Karpas-422 (cell line): ENCODE measurements at places on chromosomes 6 and 20.

GRCh38 chr6:167807756-167808155 lies 19.0 kb upstream of the AFDN start:
- DNase-seq = no peak

GRCh38 chr6:16338577-16339264 lies 100.3 kb downstream of the GMPR start:
- peak; percentile 57 for DNase-seq

GRCh38 chr20:36066777-36067176 lies 87.8 kb upstream of the EPB41L1 start:
- no peak for DNase-seq

- DNase-seq = no peak
These were observed 222.0 kb upstream of the SGK1 start for GRCh38 chr6:134539865-134540323.

- no peak for DNase-seq
These were observed 2.9 kb downstream of the C6orf141 start for GRCh38 chr6:49553384-49553783.

- DNase-seq = no peak
These were observed 680.0 kb downstream of the RNF144B start for GRCh38 chr6:19067165-19067564.

- DNase-seq = no peak
These were observed 40.0 kb downstream of the HEBP2 start for GRCh38 chr6:138443979-138444378.

DNA sequence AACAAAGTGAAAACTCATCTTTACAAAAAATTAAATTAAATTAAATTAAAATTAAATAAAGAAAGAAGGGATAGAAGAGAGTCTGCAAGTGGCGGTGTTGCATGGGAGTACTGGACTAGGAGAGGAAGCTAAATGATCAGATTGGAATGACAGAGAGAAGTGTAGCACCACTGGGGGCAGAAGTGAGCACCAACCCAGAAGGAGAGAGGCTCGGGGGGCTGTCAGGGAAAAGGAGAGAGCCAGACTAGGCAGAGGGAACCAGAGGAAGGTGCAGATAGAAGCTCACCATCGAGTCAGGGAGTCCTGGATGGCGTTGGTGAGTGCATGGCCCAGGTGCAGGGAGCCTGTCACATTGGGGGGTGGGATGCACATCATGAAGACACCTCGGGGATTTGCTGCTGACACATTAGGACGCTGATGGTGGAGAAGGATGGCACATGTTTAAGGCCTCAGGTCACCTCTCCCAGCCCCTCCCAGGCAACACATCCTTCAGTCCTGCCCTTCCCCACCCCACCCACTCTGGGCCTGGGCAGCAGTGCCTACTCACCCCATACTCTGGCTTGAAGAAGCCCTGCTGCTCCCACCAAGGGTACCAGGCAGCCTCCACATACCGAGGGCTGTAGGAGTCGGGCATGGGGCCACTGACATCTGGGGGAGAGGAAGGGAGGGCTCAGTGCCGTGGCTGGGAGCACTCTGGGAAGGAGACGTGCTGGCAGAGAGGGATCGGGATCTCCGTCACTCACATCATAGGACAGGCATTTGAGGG lies 4.0 kb downstream of the VARS1 start:
- DNase-seq = peak; percentile 81

DNA sequence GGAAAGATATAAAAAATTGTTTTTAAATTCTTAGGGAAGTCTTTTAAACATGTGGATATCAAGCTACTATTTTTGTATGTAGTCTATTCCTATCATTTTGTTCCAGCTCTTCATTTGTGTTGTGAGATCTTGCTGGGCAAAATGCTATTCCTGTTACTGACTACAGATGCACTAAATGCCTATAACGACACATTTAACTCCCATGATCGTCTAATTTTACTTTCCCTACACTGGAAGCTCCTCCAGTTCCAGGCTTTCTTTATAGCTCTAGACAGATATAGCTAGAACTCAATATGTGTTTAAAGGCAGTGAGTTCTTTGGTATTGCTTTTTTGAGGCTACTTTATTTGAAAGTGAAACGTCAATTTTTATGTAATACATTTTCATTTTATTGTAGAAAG lies 971.5 kb upstream of the CITED2 start:
- no peak for DNase-seq

DNA sequence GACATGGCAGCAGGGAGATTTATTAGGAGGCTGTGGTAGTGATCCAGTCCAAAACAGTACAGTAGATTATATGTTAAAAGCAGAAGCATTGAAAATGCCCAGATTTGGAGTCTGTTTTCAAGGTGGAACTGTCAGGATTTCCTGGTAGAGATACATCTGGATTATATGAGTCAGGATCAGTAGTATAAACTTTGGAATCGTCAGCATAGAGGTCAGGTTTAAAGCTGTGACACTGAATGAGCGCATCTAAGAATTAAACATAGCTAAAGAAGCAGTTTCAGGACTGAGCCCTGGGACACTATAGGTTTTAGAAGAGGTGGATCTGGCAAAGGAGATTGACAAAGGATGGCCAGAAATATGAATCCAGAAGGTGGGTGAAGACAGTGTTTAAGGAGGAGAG lies 60.4 kb downstream of the RNF144B start:
- DNase-seq = no peak

- no peak for DNase-seq
These were observed 670 bp downstream of the NCOA5 start for GRCh38 chr20:46089167-46089416.

DNA sequence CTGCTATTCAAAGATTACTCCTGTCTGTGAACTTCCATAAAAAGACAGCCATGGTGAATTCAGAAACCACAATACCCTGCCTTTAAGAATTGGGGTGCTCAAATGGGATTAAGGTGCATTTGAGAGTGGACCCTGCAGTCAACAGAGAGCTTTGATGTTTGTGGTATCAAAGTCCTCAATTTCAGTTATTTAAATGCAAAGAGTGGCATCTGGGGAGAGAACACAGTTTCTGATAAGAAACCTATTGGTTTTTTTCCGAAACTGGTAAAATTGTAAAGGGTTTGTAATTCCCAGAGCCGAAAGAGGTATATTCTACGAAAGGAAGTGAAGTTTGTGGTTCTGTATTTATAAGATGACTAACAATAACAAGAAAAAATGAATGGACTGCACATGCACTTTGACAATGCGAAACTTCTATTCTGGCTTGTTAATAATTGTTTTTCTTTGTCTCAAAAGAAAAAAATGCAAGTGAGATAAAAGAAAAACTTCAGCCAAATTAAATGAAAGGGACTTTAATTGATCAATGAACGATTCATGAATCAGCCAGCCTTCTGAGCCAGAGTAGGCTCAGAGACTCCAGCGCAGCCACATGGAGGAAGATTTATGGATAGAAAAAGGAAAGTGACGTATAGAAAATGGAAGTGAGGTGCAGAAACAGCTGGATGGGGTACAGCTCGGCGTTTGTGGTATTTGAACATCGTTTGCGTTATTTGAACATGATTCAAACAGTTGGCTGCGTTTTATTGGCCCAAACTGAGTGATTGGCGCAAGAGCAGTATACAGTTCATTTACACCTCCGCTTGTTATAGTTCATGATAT lies 70.5 kb upstream of the DUSP22 start:
- DNase-seq = peak; percentile 11

DNA sequence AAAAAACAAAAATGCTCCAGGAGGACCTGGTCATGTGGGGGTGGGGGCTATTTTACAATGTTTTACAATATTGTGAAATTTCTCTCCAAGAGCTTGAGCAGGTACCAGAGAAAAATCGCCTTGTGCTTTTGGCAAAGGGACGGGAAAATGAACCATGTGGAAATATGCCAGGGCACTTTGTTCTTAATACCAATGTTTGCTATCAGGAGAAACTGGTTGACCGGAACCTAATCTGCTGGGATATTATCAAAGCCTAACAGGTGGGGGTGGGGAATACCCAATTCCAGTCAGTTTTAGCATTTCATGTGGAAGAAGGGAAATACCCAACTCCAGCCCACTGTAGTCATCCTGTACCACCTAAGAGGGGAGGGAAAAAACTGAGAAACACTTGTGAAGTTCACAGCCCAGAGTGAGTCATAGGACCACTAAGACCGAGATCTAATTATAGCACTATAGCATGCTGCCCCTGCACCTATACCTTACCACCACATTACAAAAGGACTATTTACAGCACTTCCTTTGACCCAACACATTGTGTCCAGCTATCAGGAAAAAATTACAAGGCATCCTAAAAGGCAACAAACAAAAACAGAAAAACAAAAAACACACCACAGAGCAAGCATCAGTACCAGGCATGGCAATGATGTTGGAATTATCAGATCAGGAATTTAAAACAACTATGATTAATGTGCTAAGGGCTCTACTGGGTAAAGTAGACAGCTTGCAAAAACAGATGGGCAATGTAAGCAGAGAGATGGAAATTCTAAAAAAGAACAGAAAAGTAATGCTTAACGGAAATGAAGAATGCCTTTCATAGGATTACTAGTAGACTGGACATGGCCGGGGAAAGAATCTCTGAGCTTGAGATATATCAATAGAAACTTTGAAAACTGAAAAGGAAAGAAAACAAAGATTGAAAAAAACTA lies 84.1 kb upstream of the POPDC3 start:
- DNase-seq = no peak

GRCh38 chr20:35508493-35509218 lies 20.8 kb downstream of the C20orf173 start:
- DNase-seq = peak; percentile 78

GRCh38 chr6:129183681-129184301 lies 300.9 kb downstream of the LAMA2 start:
- DNase-seq = no peak

- no peak for DNase-seq
These were observed 29.9 kb downstream of the CDH26 start for GRCh38 chr20:59988141-59988540.

- no peak for DNase-seq
These were observed 19.8 kb upstream of the ZNF184 start for GRCh38 chr6:27492631-27493190.

- DNase-seq = no peak
These were observed 119.4 kb upstream of the TSHZ2 start for GRCh38 chr20:52852714-52853113.

DNA sequence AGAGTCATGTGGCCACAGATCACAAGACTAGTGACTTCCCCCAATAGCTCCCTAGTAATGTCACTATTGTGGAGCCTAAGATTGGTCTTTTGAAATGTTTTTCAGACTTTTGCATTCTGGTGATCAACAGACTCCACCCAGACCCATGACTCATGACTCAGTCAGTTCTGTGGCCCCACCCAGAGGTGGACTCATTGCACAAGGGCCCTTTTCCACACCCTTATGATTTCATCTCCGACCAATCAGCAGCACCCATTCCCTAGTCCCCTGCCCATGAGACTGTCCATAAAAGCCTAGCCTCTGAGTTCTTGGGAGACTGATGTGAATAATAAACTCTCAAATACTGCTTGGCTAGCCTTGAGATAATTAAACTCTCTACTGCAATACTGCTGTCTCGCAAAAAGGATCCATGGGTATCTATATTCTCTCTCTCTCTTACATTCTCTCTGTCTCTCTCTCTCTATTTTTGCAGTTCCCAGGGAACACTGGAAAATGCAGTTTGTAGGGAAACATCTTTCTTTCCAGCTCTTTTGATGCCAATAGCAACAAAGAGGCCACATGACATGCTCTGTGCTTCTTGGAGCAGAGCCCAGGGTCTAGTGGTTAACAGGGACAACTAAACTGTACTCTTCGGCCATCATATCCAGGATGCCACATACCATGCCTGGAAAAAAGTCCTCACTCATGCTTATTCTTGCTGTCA lies 71.3 kb upstream of the IYD start:
- no peak for DNase-seq

- no peak for DNase-seq
These were observed 209.5 kb downstream of the CLIC5 start for GRCh38 chr6:45806172-45806571.

DNA sequence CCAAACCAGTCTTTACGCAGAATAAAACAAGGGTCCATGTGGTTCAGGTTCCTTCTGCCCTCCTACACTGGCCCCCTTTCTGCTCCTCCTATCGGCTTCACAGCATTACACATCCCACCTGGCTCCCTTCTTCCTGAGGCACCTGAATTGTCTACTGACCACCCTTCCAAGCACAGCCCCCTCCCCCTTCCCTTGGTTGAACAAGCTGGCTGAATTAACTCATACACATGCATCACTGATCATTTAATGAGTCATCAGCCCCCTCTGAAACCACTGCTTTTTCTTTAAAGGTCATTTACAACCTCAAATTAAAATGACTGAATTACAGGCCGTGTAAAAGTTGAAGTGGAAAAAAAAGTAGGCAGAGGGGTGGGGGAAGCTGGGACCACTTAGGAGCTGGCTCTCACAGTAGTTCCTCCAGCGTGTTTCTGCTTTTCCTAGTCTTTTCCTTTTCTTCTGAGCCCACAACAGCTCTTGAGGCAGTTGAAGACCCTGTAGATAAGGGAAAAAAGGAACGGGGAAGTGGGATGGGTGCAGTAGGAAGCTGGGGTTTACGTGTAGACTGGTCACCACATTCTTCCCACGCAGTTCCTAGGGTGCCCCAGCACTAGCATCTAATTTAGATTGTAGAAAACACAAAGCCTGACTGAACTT lies 67.6 kb downstream of the FYN start:
- peak; percentile 69 for DNase-seq

- DNase-seq = no peak
These were observed 7.5 kb upstream of the RAET1E start for GRCh38 chr6:149905371-149905910.

- no peak for DNase-seq
These were observed 39.7 kb downstream of the IL20RA start for GRCh38 chr6:137005073-137005472.

DNA sequence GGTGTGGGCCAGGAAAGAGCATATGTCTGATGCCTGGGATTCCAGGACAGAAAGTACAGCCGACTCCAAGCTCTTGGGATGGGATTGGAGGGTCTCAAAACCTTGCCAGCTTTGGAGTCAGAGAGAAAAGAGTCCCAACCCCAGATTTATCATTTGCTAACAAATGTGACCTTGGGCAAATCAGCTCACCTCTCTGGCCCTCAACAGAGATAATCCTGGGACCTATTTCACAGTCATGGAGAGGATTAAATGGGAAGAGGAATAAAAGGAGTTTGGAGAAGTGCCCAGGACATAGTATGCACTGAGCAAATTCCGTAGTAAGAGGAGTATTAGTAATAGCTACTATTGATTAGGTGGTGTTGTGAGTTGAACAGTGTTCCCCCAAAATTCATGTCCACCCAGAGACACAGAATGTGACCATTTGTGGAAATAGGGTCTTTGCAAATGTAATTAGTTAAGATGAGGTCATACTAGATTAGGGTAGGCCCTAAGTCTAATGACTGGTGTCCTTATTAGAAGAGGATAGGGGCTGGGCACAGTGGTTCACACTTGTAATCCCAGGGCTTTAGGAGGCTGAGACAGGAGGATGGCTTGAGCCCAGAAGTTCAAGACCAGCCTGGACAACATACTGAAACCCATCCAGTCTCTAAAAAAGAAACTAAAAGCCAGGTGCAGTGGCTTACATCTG lies 17.1 kb downstream of the RIPOR3 start:
- DNase-seq = no peak

GRCh38 chr6:38241200-38241871 lies 398.4 kb downstream of the BTBD9 start:
- DNase-seq = no peak
